ENCODE measurements at places on chromosomes 2 and 18.

DNA sequence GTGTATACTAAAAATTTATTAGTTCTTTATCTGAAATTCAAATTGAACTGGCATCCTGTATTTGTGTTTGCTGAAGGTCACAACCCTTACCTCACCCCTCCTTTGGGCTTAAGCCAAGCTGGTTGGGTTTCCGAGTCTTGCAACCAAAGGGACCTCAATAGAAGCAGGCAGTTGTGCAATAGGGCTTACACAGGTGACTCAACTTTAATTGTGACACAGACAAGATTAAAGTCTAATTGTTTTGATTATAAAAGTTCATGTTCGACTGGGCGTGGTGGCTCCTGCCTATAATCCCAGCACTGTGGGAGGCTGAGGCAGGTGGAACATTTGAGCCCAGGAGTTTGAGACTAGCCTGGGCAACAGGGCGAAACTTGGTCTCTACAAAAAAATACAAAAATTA lies 71.5 kb downstream of the RAB31 start:
- no peak for DNase-seq

- no peak for DNase-seq
These were observed 170.3 kb upstream of the SPRED2 start for GRCh38 chr2:65602603-65603235.

DNA sequence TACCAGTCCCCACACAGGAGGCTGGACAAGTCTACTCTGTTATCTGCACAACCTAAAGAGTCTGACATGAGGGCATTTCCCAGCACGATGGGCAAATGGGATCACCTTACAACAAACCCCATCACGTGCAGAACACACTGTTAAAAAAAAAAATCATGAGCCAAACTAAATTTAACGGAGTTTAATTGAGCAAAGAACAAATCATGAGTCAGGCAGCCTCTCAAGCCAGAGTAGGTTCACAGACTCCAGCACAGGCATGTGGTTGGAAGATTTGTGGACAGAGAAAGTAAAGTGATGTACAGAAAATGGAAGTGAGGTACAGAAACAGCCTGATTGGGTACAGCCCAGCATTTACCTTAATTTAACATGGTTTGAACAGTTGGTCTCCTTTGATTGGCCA lies 59.9 kb downstream of the KYNU start:
- DNase-seq = no peak

- DNase-seq = no peak
These were observed 3.7 kb downstream of the TMSB10 start for GRCh38 chr2:84908948-84909713.

DNA sequence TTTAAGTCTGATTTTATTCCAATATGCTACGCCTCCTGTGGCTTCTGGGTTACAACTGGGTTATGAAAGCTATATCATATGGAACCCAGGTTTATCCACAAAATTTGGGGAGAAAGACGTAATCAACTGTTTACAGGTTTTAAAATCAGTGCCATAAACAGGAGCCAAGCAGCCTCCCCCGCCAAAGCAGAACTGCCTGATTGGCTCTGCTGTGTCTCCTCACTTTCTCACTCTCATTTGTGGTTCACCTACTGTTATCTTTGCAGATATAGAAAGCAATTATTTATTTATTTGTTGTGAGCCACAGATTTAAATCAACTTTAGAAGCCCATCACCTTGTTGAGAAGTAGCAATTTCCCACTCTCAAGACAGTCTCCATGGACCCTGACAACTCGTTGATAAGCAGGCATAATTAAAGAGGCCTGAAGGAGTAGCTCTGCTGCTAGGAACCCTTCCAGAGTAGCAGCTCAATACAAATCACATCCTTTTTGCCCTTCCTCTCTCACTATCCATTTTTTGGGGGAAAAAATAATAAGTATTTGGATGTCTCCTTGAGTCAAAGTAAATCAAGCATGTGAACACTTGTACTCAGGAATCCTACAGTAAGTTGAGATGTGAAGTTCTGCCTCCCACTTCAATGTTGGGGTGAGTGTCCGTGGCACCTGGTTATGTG lies 191.0 kb upstream of the CCDC150 start:
- DNase-seq = no peak

DNA sequence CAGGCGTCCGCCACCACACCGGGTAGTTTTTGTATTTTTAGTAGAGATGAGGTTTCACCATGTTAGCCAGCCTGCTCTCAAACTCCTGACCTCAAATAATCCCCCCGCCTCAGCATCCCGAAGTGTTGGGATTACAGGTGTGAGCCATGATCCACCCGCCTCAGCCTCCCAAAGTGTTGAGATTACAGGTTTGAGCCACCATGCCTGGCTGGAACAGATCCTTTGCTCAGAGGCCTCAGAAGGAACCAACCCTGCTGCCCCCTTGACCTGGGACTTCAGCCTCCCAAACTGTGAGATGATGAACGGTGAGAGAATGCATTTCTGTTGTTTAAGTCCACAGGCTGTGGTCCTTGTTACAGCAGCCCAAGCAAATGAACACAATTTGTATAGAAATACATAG lies 67.0 kb downstream of the NCAPH start:
- DNase-seq = no peak

- DNase-seq = no peak
These were observed 921.0 kb upstream of the SLC39A10 start for GRCh38 chr2:194735837-194736542.

DNA sequence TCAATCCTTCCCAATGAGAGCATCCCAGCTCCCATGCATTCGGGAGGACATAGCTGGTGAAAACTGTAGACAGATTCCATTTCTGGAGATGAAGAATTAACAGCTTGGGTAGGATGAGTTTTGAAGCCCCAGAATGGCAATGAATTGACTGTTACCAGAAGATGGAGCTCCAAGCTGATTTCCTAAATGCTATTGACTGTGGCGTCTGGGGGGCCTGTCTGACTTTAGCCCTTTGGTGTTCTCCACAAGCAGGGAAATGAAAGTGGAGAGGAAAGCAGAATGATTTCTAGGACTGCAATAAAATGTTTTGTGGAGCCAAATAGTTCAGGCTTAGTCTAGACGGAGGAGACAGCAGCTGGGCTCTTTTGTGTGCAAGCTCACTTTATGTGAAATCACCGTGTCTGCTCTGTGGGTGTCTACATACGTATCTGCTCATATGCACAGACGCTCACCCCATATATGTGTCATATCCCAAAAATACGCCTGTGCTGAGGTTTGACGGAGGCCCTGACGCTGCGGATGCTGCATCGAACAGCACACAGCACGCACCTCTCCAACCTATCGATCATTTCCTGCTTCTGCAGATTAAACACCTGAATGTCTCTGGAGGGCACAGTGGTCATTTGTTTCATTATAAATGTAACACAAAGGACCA lies 166.4 kb upstream of the PXDN start:
- DNase-seq = no peak

DNA sequence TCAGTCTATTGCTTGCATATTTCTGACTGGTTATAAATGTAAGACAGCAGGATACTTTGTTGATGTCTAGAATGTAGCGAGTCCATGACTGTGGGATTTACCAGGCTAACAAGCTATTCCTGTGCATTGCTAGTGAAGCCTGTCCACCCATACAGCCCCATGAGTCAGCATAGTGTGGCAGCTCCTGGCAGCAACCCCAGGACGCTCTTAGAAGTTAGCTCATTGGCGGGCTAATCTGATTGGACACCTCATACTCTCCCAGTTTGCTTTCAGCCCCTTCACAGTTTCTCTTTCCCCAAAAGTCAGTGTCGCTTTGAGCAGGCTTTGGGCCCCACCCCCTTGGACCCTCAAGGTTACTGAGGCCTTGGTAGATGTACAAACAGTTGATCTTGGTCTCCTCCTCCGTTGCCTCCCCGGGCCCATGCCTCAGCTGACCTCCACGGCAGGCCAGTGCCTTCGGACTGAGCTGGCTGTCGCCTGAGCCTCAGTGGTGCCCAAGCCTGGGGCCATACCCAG lies 48.0 kb downstream of the COA5 start:
- peak; percentile 84 for DNase-seq

- peak; percentile 81 for DNase-seq
These were observed 81.4 kb upstream of the CABLES1 start for GRCh38 chr18:23053776-23054457.

DNA sequence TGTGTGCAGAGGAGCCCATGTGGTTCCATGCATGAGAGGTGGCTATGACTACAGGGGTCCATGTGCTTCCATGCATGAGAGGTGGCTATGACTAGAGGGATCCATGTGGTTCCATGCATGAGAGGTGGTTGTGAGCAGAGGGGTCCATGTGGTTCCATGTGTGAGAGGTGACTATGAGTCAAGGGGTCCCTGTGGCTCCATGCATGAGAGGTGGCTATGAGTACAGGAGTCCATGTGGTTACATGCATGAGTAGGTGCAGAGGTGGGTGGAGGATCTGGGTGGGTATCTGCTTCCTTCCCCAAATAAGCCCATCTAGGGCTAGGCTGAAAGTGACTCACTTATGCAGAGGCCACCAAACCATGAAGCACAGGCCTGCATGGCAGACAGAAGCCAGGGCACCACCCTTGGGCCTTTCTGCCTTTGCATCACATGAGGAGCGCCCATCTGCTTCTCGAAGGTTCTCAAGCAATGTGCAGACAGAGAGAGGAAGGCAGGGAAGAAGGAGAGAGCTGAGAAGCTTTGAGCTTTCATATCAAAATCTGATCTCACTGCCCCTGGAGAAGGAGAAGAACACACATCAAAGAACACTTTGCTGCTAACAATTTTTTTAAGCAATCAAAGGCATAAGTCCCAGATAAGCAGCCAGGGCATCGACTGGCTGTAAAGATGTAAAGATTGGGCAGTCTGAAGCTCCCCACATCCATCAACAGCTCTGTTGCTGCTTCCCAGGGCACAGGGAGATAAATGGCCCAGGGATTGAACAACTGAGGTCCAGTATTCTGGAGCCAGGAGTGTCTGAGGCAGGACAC lies 137.6 kb downstream of the TNS1 start:
- no peak for DNase-seq

DNA sequence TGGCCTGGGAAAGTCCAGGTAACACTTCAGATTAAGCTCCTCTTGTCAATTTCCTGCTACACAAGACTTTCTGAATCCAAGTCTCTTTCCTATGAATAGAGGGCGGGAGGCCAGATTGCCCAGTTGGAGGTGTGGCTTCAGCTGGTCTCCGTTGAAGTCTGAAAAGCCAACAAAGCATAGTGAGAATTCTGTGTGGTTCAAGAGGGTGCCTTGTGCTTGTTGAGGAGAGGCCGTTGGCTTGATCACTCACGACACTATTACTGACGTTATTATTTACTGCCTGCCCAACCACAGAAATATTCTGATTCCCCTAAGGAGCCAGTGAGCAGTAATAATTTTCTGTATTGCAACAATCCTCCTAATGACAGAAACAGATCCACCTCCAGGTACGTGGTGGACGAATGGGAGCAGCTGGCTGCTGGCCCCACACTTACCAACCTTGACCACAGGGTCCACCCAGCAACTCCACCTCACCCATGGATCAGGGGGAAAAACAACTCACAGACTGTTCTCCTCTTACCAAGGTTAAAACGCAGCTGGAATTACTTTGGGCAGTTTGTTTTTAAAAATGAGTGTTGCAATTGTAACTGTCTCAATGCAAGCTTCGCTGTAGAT lies 21.9 kb downstream of the NRP2 start:
- no peak for DNase-seq

DNA sequence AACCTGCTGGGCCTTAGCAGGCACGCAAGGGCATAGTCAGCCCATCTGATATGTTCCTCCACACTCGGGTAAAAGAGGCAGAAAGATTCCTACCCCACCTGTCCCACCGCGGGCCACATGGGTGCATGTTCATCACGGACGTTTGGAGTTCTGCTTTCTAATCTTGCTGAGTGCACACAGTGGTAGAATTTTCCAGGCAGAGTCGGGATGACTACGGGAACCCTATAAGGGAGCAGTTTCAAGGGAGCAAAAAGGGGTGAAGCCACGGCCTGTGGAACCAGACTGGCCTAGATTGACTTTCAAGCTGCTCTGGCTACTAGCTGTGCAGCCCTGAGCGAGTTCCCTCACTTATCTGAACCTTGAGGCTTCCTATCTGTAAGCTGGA lies 36.8 kb downstream of the POU3F3 start:
- DNase-seq = no peak

DNA sequence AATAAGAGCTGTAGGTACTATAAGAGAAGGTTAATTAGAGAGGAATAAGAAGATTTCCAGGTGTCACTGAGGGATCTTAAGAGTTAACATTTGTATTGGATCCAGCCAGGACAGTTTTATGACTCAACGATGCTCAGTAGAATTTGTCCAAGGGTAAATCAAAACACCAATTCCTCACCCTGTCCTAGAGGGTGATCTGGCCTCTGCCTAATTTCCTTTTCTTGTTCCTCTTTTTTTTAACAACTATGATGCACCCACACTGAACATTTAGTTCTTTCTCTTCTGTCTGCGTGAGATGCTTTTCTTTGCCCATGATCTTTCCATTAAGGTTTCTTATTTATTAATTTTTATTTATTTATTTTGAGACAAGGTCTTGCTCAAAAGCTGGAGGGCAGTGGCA lies 92.0 kb downstream of the PMS1 start:
- DNase-seq = no peak

- DNase-seq = no peak
These were observed 86.5 kb upstream of the TTC39C start for GRCh38 chr18:23927821-23928746.

DNA sequence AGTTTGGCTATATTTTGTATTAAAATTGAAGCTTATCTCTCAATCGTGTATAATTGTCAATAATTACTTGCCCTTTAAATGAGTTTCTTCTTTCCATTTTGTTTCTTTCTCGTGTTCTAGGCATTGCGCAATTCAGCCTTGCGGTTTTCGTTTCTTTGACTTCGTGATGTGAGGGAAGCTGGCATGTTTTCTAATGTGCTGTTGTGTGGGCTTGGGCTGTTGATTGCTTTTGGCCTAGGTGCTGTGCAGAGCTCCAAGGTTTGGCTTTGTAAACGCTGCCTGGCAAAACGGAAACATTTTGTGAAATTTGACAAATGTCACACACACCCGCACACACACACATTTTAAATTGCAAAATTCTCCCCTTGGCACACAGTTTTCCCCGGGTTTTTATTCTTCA lies 242.6 kb upstream of the TCF4 start:
- no peak for DNase-seq

GRCh38 chr2:86815611-86816010 lies 24.9 kb upstream of the CD8A start:
- no peak for DNase-seq

- DNase-seq = no peak
These were observed 2.8 kb downstream of the GDF7 start for GRCh38 chr2:20669562-20670314.

- DNase-seq = no peak
These were observed 467.5 kb downstream of the FBXO15 start for GRCh38 chr18:73679941-73680712.

DNA sequence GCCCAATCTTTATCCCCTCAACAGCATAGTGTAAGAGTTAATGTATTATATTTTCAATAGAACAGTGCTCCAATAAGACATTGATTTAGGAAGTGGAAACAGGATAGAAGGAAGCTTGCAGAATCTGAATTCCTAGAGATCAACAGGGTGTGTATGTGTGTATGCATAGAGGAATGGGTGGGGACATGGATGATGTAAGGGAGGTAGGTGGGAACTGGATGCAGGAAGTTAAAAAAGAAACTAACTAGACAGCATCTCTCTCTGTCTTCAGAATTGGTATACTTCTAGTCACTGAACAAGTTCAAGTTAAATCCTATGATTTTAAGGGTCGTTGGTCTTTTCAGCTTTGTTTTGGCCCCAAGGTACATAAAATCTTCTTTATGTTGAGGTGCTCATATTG lies 196.6 kb downstream of the PMAIP1 start:
- no peak for DNase-seq

GRCh38 chr2:40219141-40219540 lies 232.7 kb downstream of the SLC8A1 start:
- no peak for DNase-seq
